ENCODE measurements at places on chromosomes 4 and X.

GRCh38 chrX:45524805-45525204, 324.1 kb upstream of the DIPK2B start:
- DNase-seq, result no peak

- no peak for DNase-seq
These were observed 37.2 kb upstream of the SCRG1 start for GRCh38 chr4:173436149-173436579.

DNA sequence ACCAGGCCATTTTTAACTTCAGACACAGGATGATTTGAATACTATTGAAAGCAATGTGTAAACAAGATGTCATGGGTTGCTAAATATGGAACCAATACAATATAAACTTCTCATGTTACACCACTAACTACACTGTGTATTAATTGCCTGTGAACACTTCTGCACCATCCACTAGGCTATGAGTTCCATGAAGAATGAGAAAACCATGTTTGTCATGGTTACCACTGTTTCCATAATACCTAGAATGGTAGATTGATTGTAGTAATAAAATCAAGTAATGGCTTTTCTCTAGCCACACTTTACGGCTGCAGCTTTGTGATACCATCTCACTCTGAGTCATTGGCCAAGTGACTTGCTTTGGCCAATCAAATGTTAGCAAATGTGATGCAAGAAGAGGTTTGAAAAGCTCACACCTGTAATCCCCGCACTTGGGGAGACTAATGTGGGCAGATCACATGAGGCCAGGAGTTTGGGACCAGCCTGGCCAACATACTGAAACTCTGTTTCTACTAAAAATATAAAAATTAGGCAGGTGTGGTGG, 19.9 kb upstream of the CYBB start:
- no peak for DNase-seq

DNA sequence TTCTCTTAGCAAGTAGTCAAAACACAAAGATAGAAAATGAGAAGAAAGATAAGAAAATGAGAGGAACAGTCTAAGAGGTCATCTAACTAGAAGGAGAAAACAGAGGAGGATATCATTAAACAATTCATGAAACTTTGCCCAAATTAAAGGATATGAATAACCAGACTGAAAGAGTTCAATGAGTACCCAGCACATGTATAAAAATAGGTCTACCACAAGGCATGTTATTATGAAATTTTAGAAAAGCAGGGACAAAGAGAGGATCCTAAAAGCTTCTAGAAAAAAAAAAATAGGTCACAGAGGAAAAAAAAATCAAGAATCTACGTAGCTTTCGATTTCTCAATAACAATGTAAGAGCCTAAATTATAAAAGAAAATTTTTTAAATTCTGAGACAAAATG, 118.5 kb downstream of the WDFY3 start:
- no peak for DNase-seq

Measured in Panc1 (cell line).